ENCODE measurements at places on chromosomes 11 and 22.

DNA sequence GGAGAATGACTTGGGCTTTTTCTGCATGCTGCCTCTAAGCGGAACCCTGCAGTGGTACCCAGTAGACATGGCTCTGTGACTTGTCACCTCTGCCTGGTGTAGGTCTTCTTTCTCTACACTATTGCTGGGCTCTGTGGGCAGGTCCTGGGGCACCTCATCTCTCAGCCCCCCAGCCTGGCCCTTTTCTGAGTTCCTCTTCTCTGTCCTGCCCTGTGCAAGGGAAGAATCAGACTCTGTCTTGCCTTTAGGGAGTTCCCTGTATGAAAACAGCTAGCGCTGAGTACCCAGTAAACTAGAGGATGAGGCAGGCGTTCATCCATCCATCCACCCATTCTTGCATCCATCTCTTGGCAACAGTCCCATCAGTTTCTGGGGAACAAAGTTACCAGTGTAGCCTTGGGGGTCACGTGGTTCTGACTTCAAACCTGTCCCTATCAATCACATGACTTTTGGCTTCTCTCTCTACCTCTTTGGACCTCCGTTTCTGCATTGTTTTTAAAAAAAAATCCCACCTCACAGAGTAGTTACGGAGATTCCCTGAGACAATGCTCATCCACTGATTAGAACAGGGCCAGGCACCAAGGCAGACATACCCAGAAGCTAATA is 86.4 kb upstream of the WNT11 start:
- DNase-seq = no peak

GRCh38 chr11:6353367-6353987 is 33.2 kb upstream of the CAVIN3 start:
- peak; percentile 72 for DNase-seq

GRCh38 chr22:42961810-42962209 is 53.1 kb downstream of the PACSIN2 start:
- no peak for DNase-seq

DNA sequence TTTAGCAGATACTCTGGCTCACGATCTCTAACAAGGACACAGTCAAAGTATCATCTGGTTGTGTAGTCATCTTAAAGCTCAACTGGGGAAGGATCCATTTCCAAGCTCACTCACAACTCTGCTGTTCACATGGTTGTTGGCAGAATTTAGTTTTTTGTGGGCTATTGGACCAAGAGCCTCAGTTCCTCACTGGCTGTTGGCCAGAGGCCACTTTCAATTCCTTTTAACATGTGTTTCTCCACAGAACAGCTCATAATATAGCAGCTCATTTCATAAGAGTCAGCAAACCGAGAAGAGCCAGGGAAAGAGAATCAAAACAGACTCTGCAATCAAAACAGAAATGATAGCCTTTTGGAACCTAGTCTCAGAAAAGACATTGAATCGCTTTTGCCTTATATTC is 22.6 kb downstream of the IZUMO1R start:
- no peak for DNase-seq

GRCh38 chr11:14374922-14375830 is 16.2 kb upstream of the RRAS2 start:
- no peak for DNase-seq

GRCh38 chr11:16775614-16776283 is 37.3 kb downstream of the C11orf58 start:
- no peak for DNase-seq

DNA sequence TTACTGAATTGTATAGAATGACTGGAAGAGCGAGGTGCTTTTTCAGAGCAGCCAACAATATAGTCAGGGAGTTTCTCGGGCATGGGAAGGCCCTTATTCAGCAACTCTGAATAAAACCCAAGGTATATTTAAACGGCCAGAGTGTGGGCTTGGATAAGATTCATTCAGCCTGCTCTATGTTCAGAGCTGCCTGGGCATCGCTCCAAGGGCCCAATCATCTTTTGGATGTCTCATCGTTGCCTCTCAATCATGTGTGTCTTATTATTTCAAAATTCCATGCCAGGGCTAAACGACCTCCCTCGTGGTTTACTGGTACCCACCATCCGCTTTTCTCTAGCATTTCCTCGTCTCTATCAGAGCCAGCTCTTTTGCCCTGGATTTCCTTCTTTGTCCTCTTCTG is 19.5 kb upstream of the NTM start:
- no peak for DNase-seq

- DNase-seq = no peak
Observed at GRCh38 chr11:1772270-1773130, 8.8 kb upstream of the CTSD start.

- DNase-seq = no peak
Observed at GRCh38 chr11:70688142-70688541, 289.8 kb downstream of the CTTN start.

GRCh38 chr11:121553389-121553788 is 100.6 kb upstream of the SORL1-AS1 start:
- DNase-seq = no peak

DNA sequence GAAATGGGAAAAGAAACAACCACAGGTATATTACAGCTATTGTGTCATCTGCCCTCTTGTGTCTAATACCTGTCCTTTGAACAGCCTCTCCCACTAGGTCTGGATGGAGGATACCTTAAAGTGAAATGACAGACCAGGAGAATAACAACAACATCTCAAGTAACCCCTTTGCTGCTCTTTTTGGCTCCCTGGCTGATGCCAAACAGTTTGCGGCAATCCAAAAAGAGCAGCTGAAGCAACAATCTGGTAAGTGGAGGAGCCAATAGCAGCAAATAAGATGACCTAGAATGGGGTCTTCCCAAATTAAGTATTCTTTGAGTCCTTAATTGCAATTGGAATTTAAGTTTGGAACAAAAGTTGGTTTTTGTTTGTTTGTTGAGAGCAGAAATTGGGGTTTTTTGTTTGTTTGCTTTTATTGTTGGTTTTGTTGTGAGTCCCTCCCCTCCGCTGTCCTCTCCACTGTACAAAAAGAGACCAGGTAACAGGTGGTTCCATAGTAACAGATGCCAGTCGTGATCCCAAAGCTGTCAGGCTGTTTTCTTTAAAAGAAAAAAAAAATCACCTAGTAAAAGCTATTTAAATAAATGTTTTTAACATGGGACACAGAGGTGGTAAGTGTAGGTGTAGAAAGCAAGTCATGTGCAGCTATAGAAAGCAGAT is 5.7 kb downstream of the UBE4A start:
- DNase-seq = no peak

DNA sequence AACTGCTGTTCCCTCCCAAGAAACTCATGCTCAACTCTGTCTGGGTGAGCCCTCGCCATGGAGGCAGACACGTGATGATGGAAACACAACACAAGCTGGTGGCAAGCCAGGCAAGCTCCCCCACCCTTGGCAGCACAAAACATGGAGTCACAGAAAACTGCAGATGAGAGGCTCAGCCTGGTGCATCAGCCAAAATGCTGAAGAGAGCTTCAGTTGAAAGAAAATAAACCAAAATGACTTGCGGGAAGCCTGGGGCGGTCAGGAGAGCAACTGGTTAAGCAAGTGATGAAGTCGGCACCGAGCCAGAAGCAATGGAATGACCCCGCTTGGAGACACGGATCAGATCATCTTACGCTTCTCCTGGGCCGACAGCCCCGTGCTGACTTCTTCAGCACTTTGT is 68.3 kb downstream of the C11orf58 start:
- no peak for DNase-seq

DNA sequence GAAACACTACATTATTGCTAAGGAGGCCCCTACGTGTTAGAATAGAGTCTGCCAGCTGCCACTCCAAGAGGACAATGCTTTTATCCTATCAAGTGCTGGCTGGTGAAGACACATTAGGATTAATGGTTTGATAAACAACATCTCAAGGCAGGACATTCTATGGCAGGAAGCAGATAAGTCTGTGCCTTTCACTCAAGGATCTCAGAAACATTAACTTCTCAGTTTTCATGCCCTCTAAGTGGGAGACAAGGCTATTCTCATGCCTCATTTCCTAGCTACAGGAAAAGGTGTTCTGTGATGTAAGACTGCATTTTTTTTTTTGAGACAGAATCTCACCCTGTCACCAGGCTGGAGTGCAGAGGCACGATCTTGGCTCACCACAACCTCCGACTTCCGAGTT is 23.5 kb upstream of the TIMP3 start:
- DNase-seq = no peak

GRCh38 chr22:27205492-27206373 is 548.3 kb downstream of the MIAT start:
- DNase-seq = no peak

DNA sequence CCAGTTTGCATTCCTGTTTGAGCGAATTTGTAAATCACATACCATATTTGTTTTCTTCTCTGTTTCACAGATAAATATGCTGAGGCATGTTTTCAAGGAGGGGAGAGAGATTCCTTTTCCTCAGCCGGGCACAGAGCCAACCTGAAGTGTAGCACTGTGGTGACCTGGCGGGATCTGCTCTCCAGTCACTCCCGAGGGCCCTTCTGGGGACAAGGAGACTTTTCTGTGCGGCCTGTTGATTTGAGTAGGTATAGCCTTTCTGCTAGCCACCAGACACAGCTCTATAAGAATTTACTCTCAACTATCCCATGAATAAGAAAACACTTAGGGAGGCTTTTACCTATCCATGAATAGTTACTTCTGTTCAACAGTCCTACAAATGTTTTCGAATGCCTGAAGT is 63.5 kb upstream of the FDX1 start:
- DNase-seq = peak; percentile 21

DNA sequence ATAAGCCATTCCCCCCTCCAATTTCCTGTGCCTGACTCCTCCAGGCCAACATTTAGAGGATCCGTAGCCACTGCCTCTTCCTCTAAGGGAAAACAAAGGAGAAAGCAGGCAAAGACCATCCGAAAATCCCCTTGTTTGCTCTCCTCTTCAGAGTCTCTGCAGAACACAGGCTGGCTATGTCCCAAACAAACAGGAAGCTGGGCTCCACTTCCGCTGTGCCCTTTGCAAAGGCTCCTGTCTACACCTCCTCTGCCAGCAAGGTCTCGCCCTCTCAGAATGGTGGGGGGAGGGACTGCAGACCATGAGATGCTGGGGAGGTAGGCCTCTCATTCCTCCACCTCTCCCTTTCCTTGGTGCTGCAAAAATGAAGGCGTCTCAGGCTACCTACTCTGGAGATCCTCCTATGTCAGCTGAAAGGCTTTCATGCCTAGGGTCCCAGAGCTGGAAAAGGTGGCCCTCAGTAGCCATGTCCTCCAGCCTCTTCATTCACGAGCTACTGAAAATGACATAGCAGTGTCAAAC is 596.2 kb downstream of the BUD13 start:
- DNase-seq = no peak

GRCh38 chr11:129703846-129704245 is 111.8 kb upstream of the TMEM45B start:
- no peak for DNase-seq

GRCh38 chr22:25806579-25806978 is 64.6 kb downstream of the MYO18B start:
- DNase-seq = no peak

- DNase-seq = no peak
Observed at GRCh38 chr22:50418624-50419023, 56.2 kb downstream of the SBF1 start.

DNA sequence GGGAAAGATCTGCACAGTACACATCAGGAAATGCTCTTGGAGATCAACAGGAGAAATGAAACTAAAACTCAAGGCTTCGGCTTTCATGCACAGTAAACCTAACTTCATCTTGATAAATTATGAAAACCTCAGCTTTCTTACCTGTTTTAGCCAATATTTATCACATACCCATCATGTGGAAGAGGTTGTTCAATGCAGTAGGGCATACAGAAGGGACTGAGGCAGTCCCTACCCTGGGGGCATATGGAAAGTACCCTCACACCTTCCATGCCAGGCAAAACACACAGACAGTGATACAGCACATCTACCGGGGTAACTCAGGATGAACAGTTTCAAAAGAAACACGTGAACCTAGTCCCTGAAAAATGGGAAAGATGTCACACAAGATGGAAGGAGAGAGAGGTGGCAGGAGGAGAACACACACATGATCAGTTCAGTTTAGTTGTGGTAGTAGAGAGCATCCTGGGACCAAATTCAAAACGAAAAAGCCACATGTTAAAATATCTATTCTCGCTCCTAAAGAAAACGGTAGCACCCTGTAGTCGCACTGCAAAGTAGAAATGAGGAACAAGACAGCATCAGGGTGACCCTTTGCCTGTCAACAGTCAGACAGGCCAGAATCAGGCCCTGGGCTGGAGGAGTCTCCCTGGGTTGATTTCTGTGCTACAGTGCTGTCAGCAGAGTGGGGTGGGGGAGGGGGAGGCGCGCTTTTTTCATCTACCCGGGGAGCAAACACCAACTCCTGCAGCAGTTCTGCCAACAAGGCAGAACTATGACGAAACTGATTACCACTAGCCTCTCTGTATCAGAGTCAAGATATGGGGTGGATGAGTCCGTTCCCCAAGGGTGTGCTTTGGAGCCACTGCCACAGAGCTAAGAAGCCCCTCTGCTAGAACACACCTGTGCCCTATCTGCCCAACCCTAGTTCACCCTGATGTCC is 1.3 kb downstream of the HIRA start:
- no peak for DNase-seq

DNA sequence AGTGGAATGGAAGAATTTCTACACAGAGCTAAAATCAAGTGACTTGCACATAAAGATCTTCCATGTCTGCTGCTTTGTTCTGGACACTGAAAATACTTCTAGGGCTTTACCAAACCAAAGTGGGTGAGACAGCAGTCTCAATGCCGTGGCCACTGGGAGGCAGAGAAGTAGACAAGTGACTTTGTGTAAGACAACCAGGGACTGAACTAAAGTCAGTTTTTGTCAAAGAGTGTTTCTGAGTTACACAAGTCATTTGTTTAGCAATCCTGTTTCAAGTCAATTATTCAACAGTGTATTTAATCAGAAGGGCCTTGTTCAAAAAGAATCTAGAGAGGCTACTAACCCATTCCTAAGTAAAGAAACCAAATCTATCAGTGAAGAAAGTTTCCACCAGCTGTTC is 46.6 kb downstream of the TCP11L1 start:
- DNase-seq = no peak

DNA sequence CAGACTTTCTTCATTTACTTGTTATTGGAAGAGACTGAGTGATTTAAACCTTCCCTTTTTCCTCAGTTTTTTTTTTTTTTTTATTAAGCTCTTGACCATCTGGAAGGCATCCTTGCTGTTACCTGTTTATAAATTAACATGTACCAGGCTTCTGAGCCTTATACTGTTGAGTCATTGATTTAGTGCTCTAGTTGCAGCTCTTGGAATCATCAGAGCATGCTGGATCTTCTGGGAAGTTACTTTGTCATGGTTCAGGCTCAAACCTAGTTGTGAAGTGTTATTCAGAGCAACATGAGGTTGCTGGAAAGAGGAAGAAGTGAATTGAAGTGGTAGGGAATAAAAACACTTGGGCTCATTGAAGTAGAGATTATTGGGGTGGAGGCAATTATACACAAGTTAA is 6.3 kb downstream of the ZDHHC5 start:
- DNase-seq = no peak

DNA sequence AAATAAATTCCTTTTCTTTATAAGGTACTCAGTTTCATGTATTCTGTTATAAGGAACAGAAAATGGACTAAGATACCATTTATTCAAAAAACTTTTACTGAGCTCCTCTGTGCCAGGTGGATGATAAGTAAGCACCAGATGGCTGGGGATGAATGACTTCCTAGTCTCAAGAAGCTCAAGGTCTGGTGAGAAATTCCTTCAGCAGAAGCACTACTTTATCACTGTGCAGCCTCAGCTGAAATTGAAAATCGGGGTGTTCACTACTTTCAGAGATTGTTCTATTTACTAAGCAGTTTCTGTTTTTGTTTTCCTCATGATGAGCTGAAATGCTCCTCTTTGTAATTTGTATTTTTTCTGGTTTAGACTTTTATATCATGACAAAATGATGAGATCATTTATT is 7.8 kb downstream of the LDHAL6A start:
- no peak for DNase-seq

- DNase-seq = no peak
Observed at GRCh38 chr22:33124471-33124870, 66.3 kb upstream of the SYN3 start.
